Posterior vena cava (tissue), 2 donors: ENCODE measurements at places on chromosomes 13 and 19.

GRCh38 chr19:7534531-7535046, 928 bp upstream of the PNPLA6 start:
- DNase-seq, result peak; percentile 90

GRCh38 chr13:65339241-65339640, 1890.9 kb downstream of the PCDH9 start:
- DNase-seq, result no peak

DNA sequence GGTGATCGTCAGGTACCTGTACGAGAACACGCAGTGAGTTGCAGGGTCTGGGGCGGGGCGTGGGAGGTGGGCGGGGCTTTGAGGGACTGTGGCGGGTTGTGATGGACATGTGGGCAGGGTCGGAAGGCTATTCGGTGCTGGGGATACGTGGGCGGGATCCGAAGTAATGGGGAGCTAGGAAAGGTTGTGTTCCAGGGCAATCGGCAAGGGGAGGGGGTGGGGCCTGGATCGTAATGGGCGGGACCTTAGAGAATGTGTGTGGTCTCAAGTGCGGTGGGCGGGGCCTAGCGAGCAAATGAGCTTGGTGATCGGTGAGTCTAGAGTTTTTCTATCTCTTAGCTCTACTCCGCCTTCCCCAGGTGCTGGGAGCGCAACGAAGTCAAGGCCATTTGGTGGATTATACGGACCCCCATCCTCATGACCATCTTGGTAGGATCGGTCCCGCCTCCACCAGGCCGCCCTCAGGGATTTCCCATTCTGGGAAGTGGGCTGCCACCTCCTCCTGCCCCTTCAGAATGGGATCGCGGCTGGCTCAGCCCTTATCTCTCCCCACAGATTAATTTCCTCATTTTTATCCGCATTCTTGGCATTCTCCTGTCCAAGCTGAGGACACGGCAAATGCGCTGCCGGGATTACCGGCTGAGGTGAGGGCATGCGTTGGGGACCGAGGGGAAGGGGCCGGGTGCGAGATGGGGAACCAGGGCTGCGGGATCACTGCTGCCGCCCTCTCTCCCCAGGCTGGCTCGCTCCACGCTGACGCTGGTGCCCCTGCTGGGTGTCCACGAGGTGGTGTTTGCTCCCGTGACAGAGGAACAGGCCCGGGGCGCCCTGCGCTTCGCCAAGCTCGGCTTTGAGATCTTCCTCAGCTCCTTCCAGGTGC, 9.6 kb downstream of the GIPR start:
- peak; percentile 82 for DNase-seq

GRCh38 chr13:64869539-64869938, 2360.6 kb downstream of the PCDH9 start:
- no peak for DNase-seq

DNA sequence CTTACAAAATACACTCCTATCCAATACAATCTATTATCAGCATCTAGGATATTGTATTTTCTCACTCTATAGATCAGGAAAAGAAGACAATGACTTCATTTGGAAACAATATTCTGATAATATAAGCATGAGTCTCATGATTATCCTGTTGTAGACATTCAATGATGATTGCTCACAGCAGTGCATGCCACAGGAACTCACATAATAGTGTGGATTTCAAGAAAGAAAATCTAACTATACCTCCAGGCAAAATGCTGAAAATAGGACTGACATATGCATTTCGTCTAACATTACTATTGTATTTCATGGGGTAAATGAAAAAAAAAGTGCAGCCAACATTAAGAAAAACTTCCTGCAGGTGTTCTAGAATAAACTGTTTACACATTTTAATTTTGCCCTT, 122.6 kb downstream of the POSTN start:
- no peak for DNase-seq

GRCh38 chr19:47699360-47699917, 13.8 kb upstream of the EHD2 start:
- DNase-seq, result no peak

DNA sequence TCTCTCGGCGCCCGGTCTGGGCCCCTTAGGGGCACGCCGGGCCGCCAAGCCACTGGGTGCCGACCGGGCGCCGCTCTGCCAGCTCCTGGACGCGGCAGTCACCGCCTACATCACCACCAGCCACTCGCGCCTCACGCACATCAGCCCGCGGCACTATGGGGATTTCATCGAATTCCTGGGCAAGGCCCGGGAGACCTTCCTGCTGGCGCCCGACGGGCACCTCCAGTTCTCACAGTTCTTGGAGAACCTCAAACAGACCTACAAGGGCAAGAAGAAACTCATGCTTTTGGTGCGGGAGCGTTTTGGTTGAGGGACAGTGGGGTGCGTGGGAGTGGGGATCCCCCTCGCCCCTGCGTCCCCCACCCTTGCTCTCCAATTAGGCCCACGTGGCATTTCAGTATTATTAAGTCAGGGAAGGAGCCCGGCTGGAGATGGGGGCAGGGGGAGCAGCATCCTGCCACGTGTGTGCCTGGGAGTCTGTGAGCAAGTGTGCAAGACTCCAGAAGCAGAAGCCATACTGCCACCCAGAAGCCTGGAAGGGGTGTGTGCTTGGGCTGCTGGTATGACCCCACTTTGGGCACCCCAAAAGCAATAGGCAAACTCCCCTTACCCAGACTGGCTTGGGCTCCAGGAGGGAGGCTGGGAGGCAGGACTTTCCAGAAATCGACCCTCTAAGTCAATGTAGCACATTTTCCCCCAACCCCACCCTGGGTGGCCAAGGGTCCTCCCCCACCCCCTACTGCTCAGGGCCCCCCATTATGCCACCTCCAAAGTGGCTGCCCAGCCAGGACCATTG, 35.7 kb downstream of the ZSWIM4 start:
- no peak for DNase-seq

DNA sequence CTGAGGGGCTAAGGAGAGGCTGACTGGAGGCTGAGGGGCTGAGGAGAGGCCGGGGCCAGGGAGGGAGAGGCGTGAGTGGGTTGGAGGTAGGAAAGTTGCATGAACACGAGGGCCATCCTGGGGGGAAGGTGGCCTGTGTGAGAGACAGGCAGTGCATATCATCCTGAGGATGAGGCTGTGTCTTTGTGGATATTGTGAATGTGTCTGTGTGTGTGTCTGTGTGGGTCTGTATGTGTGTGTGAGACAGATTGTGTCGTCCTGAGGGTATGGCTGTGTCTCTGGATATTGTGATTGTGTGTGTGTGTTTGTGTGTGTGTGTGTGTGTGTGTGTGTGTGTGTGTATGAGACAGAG, 422 bp downstream of the ZNF71 start:
- no peak for DNase-seq

GRCh38 chr19:4495471-4495870, 22.8 kb downstream of the PLIN4 start:
- DNase-seq, result no peak

DNA sequence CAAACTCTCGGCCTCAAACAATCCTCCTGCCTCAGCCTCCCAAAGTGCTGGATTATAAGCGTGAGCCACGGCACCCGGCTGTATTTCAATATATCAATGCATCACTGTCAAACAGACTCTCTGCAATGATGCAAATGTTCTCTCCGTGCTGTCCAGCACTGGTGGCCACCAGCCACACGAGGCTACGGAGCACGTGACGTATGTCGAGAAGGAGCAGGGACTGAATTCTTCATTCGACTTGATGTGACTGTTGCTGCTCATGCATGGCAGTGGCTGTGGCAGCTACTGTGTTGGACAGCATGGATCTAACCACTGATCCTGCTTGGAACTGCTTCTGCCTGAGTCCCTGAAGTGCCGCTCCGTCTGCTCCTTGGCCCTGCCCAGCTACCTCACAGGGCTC, 9.8 kb downstream of the LRRC4B start:
- DNase-seq, result no peak

- DNase-seq, result no peak
Measured at GRCh38 chr19:32238076-32238475, 107.3 kb upstream of the ZNF507 start.

GRCh38 chr13:94673851-94674250, 38.5 kb downstream of the SOX21 start:
- no peak for DNase-seq

- DNase-seq, result no peak
Measured at GRCh38 chr13:102869948-102870676, 24.3 kb downstream of the ERCC5 start.

DNA sequence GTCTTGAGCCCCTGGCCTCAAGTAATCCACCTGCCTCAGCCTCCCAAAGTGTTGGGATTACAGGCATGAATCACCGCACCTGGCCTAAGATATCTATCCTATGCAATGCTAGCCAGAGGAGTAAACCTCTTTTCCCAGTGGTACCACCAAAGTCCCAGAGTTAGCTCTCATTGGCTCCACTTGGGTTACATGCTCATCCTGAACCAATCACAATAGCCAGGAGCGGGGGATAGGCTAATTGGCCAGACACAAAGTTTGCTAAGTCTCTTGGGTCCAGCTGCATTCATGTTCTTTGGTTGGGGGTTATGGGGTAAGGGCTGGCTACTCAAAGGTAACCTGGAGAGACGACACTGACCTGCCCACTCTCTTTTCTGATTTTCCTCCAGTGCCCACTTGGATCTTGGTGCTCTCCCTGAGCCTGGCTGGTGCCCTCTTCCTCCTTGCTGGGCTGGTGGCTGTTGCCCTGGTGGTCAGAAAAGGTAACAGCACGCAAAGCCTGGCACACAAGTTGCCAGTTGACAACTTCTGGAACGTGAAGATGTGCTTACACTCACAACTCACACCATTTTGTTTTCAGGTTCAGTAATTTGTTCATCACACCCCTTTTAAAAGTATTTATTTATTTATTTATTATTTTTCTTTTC, 7.8 kb downstream of the C19orf38 start:
- no peak for DNase-seq

GRCh38 chr13:75426421-75426820, 55.5 kb downstream of the TBC1D4 start:
- DNase-seq, result no peak

DNA sequence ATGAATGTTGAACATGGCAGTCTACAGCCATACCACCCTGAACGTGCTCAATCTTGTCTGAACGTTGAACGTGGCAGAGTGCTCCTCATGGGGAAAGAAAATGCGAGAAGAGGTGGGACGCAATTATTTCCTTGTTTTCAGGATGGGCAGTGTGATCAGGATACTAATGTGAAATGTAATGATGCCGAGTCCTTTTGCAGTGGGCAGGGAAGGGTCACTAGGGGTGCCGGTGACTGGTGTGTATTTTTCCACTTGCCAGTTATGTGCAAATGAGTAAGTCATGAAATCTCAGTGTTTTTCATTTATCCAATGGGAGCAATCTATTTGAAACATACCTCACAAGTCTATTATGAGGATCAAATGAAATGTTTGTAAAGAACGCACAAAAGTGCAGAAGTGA, 84.8 kb downstream of the LNX2 start:
- no peak for DNase-seq

DNA sequence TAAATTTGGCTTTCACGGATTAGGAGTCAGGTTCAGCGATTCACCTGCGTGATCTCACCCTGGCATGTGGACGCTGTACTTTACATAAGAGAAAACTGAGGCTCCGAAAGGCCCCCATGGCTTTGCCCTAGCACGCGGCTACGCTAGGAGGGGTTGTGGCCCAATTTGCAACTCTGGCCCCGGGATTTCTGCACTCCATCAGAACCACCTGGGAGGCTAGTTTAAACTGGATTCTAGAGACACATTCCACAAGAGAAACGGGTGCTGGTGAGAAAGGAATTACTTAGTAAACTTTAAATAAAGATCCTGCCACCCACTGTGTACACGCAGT, 6.2 kb downstream of the BCL3 start:
- DNase-seq, result no peak

GRCh38 chr13:30882996-30883766, 22.9 kb upstream of the MEDAG start:
- no peak for DNase-seq

DNA sequence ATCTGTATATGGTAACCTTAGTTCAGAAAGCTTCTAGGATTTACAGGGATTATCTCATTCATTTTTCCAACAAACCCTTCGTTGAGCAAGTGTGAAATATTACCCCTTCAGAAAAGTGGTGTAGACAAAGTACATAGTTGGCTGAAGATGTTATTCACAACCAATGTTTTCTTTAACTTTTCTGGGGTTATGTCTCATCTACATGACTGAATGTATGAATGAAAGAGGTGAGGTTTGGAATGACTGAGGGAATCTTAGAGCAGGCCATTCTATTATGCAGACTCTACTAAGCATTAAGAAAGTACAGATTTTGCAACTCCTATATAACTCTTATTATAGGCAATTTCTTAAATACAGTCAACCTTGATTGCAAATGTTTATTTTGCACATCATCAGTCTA, 167.2 kb downstream of the NDFIP2 start:
- DNase-seq, result no peak

GRCh38 chr13:102405499-102406100, 3.8 kb upstream of the FGF14 start:
- DNase-seq, result no peak

DNA sequence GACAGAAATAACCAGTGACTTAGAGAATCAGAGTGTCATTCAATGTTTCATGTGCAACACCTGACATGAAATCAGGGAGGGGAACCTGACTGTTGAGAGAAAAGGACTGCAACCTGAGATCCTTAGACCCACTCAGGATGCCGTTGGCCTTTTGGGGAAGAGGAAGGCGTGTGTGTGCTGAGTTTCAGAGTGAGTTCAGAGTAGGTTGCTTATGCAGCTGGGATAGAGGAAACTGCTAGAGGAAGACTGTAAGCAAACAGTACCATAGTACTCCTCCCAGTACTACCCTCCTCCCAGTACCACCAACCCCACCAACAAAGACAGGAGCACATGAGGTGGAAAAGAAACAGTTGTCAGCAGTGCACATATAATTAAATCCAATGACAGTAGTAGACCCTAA, 63.7 kb downstream of the KL start:
- DNase-seq, result no peak
